ENCODE measurements at places on chromosomes 16 and 17.

DNA sequence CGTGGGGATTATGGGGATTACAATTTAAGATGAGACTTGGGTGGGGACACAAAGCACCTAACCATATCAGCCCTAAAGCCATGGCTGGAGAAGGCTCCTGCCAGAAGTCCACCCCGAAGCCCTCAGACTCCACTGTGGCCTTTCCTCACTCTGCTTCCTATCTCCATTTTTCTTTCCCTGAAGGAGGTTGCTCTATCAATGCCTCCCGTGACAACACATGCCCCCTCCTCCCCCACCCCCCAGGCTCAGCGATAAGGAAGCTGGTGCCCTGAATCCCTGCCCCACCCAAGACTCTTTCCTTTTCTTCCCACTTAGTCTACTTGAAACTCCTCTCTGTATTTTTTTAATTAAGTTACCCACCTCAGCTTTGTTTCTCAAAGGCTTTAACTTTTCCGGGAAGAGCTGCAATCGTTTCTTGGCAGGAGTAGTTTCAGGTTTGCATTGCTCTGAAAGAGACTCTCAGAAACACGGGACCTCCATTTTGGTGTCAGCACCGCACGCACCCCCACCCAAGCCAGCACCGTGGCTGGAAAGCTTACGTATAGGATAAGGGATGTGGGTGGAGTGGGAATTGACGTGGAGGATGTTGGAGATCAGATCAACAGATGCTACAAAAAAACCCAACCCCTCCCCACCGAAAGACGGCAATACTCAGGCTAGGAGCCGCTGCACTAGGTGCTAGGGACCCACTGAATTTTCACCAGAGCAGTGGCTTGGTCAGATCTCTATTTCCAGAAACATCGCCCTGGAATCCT is 15.2 kb upstream of the CA4 start:
- DNase-seq: no peak

DNA sequence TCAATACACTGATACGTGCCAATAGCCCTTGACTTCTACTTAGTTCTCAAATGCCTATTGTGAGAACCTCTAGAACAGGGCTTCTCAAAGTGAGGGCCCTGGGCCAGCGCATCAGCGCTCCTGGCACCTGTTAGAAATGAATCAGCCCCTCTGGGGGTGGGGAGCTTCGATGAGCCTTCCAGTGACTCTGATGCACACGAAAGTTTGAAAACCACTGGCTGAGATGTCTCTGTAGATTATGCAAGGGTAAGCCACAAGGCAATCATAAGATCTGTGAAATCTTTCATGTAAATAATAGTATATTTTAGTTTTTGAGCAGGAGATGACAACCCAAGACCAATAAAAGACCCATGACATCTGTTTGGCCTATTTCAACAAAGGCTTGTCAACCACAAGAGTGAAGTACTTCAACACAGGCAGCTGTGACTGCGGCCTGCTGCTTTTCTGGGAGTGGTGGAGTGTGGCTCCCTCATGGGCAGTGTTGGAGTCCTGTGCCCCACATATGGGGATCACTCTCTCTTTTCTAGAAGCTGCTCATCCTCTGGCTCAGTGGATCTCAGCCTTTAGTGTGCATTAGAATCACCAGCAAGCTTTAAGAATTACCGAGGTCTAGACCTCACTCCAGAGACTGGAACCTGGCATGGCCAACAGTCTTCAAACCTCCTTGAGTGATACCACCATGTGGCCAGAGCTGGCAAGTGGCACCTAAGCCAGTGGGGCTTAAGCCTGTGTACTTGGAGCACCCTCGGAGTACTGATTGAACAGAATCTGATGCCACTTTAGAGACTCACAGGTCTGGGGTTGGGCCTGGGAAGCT is 5.8 kb downstream of the MTHFSD start:
- no peak for DNase-seq

DNA sequence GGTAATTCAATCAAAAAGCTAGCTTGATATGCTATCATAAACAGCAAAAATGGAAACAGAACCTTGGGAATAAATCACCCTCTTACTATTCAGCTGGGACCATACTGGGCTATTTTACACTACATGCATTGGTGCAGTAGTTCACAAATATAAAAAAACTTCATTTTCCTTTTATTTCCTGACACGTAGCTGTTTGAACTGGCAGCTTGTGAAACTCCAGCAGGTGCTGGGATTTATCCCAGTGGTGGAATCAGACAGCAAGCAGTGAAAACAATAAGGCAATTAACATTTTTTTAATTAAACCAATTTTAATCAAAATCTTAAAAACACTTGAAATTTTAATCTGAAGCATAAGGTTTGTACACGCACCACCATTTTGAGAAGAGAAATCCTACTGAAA is 240.4 kb upstream of the IRX5 start:
- no peak for DNase-seq

DNA sequence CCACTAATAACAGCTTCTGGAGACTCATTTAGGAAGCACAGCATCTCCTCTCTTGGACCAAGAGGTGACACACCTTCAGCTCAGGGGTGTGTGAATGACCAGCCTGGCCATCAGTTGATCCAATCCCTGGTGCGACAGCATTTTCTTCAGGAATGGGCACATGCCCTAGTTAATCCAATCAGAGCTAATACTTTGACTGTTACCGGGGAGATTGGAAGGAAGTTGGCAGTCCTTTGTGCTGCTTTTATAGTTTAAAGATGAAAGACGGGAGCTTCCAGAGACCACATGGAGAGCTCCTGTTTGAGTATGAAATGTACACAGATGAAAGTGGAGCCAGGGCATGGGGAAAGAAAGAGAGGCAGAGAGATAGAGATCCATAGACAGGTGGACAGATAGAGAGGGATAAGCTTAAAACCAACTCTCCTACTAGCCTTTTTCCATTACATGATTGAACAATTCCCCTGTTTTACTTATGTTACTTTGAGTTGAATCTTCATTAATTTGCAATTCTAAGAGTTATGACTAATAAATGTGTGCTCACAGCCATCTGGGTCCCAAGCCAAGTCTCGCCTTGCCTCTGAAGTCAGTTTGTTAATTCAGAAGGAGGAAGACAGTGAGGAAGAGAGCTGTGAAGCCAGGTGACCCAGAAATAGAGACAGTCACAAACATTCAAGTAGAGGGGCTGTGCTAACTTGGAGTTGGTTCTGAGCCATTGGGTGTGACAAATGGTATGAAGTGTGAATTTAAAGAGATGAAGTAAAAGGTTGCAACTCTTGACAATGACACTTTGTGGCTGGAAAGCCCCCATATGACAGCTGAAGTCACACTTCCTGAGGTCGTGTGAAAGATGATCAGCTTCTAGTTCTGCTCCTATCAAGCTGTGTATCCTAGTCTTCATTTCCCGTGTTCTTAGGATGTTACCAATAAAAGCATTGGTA is 120.0 kb upstream of the GOT2 start:
- DNase-seq: no peak

GRCh38 chr16:71439523-71439922 is 2.3 kb downstream of the TLE7 start:
- DNase-seq: no peak

DNA sequence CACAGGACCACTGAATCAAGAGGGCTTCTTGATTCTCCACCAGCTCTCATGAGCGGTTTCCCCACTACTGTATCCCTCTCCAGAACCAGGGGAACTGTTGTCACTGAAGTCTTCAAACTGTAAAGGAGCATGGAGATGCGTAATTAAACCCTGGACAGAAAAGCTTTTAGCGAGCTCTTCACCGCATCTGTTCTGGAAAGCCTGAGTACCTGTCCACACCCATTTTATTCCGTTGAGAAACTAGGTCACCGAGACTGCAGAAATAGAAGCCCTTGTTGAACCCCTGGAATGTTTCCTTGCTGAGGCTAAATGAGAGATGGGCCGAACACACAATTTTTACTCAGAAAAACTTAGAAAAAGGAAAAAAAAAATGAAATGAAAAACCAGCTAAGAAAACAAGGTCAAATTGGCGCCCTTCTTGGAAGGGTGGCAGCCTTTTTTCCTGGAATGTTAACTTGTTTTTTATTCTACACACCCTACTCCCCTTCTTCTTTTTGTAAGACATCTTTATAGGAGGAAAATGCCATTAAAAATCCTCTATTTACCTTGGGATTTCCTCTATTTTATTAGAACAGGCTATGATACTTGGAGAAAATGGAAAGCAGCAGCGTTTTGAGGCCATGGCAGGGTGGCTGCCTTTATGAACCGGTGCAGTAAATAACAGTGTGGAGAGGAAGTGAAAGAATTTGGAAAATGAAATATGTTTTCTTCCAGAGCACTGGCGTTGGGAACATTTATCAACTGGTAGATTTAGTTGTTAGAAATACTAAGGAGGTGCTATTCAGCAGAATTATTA is 52.6 kb upstream of the CRISPLD2 start:
- DNase-seq: no peak

GRCh38 chr17:82238472-82239201 is 9.8 kb downstream of the SLC16A3 start:
- DNase-seq: no peak

DNA sequence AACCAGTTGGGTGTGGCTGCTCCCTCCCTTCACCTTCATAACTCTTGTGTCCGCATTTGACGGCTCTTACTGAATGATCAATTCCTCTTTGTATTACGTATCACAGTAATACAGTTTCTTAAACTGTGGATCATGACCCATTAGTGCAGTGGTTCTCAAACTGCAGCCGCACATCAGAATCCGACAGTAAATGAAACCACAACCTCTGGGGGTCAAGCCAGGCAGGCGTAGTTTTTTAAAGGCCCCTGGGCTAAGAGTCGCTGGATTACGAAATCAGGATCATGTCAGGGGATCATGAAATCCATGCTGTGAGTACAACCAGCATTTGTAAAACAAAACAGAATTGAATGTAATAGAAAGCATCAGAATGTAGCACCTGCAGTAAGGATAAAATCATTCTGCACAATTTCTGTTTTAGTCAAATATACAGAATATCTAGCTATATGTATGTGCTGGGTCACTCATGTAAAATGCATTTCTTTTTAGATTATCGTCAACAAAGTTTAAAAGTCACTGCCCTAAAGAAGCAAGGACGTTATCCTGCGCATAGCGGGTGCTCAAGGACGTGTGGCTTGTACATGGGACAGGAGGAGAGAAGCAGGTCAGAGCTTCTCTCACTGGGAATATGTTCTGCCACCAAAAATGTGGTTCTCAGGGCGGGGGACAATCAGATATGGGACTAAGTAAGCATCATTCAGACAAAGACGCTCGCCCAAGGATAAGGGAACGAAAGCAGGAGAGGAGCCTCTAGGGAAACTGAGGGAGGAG is 113.1 kb downstream of the ZFHX3 start:
- no peak for DNase-seq

DNA sequence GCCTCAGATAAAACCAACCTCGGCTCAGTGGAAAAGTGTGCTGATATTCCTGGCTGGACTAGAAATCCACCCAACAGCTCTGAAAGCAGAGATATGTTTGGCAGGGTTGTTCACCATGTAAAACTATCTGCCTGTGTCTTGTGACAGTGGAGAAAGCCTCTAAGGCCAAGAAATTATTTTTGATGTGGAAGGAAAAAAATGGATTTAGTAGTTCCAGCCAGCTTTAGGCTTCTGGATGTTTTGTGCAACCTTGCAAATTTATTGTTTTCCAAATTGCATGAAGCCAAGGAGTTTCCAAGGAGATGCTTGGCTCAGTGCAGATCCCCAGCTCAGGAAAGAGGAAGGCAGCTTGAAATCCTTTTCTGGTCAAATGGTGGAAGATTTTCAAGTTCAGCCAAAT is 31.6 kb downstream of the TEKT5 start:
- DNase-seq: no peak

GRCh38 chr16:87625241-87625797 is 23.0 kb downstream of the JPH3 start:
- no peak for DNase-seq
